CD4-positive, alpha-beta T cell treated with Interferon alpha-2 for 1 hour (primary cell): ENCODE measurements at places on chromosomes 5 and 9.

GRCh38 chr5:1732945-1733344, 66.7 kb downstream of the MRPL36 start:
- DNase-seq: no peak

GRCh38 chr9:111150181-111150580, 111.9 kb upstream of the LPAR1 start:
- DNase-seq: no peak

DNA sequence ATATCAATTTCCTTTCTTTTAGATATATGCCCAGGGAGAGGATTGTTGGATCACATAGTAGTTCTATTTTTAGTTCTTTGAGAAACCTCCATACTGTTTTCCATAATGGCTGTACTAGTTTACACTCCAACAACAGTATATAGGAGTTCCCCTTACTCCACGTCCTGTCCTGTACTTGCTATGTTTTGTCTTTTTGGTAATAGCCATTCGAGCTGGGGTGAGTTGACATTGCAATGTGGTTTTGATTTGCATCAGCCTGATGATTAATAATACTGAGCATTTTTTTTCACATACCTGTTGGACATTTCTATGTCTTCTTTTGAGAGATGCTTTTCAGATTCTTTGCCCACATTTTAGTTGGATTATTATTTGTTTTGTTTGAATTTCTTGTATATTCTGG, 445.9 kb downstream of the NTRK2 start:
- no peak for DNase-seq

- DNase-seq: no peak
Measured at GRCh38 chr5:41751867-41752266, 118.4 kb downstream of the OXCT1 start.

- DNase-seq: no peak
Measured at GRCh38 chr9:37760416-37761161, 7.0 kb downstream of the TRMT10B start.

DNA sequence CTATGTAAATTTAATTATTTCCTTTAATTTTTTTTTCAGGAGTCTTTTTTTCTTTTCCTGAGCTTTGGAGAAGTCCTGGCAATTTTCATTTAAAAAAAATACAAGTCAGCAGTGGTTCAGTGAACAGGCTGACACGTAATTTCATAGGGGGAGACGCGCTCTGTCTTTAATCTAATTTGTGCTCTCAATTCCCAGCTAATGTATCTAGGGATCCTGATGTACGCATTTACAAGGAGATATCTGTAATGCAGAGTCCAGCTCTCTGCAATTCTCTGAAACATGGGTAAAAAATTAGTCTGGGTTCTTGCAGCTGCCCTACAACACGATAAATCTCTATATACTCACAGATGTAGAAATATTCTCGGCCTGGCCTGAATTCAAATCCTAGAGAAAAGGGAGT, 243.9 kb downstream of the EFNA5 start:
- DNase-seq: no peak
